ENCODE measurements at places on chromosomes 12 and 14. TPM values are rescaled to one million over a fixed set of nuclear protein-coding genes. Genes with fewer than 3 reads are reported as not detected.

GRCh38 chr14:103292426-103293374 lies 41.3 kb upstream of the EIF5 start:
- H3K4me3 ChIP-seq: no peak overlapping the region
- H3K27me3 ChIP-seq: no peaks in the 10 kb centered on the region
- DNase-seq: peak; percentile 76
- H3K27ac ChIP-seq: no peak overlapping the region
- no peaks in the 10 kb centered on the region for H3K4me1 ChIP-seq

DNA sequence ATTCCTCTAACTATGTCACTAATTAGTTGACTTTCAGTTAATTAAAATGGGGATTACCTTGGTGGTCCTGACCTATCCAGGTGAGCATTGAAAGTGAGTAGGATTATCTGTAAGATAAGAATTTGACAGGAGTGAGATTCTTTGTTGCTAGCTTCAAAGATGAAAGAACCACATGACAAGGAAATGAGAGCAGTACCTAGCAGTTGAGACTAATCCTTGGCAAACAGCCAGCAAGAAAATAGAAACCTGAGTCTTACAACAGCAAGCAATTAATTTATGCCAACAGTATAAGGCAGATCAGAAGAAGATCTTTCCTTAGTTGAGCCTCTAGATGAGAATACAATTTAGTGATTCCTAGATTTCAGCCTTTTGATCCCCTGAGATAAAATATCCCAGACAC lies 1058.4 kb downstream of the LRFN5 start:
- H3K4me3 ChIP-seq: no peak overlapping the region
- H3K27me3 ChIP-seq: no peaks in the 10 kb centered on the region
- no peaks in the 10 kb centered on the region for H3K4me1 ChIP-seq
- DNase-seq: no peak
- no peaks in the 10 kb centered on the region for H3K36me3 ChIP-seq
- no peak overlapping the region for H3K27ac ChIP-seq

- no peaks in the 10 kb centered on the region for H3K27me3 ChIP-seq
- no peak overlapping the region for H3K27ac ChIP-seq
- peaks cover 15% of the 10 kb centered on the region for H3K36me3 ChIP-seq
- DNase-seq: no peak
- no peak overlapping the region for H3K4me3 ChIP-seq
Measured at GRCh38 chr12:96255077-96255476, 60.9 kb downstream of the ELK3 start.

GRCh38 chr14:36580856-36581831 lies 1.3 kb downstream of the NKX2-8 start:
- peaks cover 5% of the 10 kb centered on the region for H3K4me1 ChIP-seq
- H3K36me3 ChIP-seq: no peaks in the 10 kb centered on the region
- peak overlapping the region; percentile 34 for H3K4me3 ChIP-seq
- H3K27ac ChIP-seq: no peak overlapping the region
- H3K27me3 ChIP-seq: peaks cover 51% of the 10 kb centered on the region
- no peak for DNase-seq

GRCh38 chr12:127044836-127045235 lies 1222.1 kb upstream of the TMEM132C start:
- no peaks in the 10 kb centered on the region for H3K36me3 ChIP-seq
- no peaks in the 10 kb centered on the region for H3K4me1 ChIP-seq
- H3K4me3 ChIP-seq: no peak overlapping the region
- no peaks in the 10 kb centered on the region for H3K27me3 ChIP-seq

DNA sequence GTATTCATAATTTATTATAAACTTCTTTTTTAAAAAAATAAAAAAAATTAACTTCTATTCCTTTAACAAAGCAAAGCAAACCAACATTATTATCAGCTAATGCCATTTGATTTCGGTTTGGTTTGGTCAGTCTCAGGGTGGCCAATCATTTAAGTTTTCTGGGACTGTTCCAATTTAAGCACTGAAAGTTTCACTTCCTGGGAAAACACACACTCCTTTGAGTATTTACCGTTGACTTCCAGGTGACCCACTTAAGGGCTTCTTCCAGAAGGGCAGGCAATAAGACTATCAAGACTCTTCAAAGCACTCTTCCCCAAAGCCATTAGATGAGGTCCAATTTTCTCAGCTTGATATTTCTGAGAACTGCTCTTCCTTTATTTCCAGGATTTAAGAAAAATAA lies 854.0 kb downstream of the DIO2 start:
- no peak overlapping the region for H3K4me3 ChIP-seq
- no peaks in the 10 kb centered on the region for H3K4me1 ChIP-seq
- no peaks in the 10 kb centered on the region for H3K27me3 ChIP-seq
- DNase-seq: no peak
- H3K36me3 ChIP-seq: no peaks in the 10 kb centered on the region

DNA sequence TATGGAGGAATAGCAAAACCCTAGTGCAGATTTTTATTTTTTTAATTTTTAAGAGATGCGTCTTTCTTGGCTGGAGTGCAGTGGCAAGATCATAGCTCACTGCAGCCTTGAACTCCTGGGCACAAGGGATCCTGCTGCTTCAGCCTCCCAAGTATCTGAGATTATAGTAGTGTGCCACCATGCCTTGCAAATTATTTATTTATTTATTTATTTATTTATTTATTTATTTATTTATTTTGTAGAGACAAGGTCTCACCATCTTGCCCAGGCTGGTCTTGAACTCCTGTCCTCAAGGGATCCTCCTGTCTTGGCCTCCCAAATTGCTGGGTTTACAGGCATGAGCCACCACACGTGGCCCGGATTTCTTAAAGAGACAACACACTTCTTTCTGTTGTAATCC lies 1158.8 kb downstream of the AACS start:
- no peaks in the 10 kb centered on the region for H3K4me1 ChIP-seq
- H3K27ac ChIP-seq: no peak overlapping the region
- H3K27me3 ChIP-seq: no peaks in the 10 kb centered on the region
- no peaks in the 10 kb centered on the region for H3K36me3 ChIP-seq
- H3K4me3 ChIP-seq: no peak overlapping the region

Gene CISTR
- not detected for polyA plus RNA-seq
